GM12878 (cell line): ENCODE measurements at places on chromosomes 2 and 18.

DNA sequence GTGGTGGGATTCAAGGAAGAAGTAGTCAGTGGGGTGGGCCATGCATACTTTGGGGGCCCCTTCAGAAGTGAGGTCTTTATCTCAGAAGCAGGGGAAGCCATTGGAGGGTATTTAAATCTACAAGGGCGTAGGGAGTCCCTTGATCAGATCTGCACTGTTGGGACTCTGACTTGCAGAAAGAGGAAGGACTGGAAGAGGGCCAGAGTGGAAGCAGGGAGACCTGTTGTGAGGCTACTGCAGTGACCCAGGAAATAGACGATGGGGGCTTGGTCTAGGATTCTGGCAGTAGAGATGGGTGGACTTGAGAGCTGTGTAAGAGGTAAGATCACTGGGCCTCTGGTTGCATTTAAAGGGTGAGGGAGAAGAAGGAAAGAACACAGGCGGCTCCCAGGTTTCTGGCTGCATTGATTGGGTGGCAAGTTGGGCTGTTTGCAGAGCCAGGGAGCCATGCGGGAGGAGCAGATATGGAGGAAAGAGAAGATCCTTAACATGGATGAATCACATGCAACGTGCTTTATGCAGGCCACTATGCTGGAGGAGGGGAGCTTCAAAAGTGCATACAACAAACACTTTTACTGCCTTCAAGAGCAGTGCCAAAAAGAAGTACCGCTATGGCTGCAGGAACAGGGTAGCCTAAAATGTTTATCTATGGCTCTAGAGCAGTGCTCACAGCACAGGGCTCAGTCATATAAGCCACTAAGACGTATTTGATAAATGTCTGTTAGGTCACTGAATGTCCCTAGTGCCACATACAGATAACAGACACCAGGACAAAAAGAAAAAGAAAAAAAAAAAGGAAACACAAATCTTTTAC lies 2.3 kb downstream of the SFXN5 start:
- no peak for DNase-seq

DNA sequence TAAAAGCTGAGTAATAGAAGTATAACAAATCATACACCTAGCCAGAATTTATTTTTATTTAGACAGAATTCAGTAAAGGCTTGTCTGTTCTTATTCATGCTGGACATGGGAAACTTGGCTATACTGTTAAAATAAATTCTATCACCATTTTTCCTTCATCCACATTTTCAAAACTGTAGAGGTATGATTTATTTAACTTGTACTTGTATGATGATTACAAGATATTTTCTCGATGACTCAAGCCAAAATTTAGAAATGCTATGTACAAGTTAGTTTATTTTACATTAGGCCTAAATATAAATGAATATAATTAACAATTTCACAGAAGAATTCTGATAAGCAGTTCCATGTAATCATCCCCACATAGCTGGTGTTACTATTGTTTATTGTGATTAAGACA lies 194.8 kb upstream of the DOK6 start:
- DNase-seq, result no peak

DNA sequence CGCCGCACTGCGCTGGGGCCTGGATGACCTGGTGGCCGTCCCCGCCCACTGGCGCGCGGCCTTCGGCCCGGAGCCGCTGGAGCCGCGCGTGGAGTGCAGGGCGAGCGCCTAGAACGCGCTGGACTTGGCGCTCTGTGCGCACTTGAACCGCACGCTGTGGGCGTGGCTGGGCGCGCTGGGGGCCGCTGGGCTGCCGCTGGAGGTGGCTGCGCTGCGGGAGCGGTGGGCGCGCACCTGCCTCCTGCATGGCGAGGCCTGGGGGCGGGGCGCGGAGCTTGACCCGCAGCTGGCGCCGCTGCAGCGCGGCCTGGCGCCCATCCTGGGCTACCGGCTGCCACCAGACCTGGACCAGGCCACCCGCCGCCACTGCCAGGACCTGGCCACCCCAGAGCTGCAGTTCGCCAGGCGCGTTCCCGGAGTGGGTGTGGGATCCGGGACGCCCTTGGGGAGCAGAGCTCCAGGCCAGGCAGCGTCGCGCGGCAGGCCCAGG lies 9.9 kb downstream of the AQP12B start:
- DNase-seq, result no peak

DNA sequence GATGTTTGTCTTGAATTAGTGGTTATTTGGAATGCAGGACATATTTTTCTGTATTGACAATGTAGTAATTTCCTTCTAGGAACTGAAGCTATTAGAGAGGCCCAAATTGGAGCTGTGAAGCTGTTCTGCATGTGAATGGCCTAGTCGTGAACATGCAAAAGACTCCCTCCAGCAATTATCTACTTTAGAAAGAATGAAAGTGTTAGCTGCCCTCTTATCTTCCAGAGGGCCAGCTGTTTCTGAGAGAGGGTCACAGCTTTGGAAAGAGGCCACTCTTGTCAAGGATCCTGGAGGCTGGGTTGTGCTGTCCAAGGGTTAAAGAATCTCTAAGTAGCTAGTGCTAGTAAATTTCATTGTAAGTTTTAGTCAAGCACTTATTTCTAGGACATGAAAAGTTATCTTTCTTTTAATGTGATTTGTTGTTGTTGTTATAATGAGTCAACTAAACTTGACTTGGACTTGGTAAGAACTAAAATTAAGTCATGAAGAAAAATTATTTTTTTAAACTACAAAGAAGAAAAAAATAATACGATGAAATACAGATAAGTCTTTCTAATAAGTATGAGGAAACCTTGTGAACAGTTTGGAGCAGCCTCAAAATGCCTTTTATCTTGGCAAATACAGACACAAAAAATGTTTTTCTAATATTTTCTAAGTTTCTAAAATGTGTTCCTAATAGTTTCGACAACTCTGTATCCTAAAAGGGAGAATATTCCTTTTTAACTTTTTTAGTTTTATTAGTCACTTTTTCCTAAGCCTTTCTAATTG lies 36.8 kb downstream of the DPP4 start:
- DNase-seq, result no peak

DNA sequence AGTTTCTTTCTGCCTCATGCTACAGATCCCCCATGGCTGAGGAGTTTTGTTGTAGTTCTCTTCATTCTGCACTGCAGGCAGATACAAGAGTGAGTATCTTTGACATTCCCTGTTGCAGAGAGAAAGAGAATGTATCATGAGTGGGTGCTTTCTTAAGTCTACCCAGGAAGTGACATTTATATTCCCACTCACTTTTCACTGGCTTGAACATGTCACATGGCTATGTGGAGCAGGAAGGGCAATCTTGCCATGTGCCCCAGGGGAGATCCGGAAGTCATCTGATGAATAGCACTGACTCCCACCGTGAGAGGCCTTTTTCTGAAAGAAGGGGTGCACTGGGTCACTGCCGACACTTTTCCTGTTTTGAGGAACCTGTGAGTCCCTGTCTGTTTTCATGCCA lies 66.4 kb upstream of the BOD1L2 start:
- DNase-seq, result no peak

GRCh38 chr2:208072250-208072892 lies 47.0 kb upstream of the PLEKHM3 start:
- peak; percentile 19 for DNase-seq

DNA sequence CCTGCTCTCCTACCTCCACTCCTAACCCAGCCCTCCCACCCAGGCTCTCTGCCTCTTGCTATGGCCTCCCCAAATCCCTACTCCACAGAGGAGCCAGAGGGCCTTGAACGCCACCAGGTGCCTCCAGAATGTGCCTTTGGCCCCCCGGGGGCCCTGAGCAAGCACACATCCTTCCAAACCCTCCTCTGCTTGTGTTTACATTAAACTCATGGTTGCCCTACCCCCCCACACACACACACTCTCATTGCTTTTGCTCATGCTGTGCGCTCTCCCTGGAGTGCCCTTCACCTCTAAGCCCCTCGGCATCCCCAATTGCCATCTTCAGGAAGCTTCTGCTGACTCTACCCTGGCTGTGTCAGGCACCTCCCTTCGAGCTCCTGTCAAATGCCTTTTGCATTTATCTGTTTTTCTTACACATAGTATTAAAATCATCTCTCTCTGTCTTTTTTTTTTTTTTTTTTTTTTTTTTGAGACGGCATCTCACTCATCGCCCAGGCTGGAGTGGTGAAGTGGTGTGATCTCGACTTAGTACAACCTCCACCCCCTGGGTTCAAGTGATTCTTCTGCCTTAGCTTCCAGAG lies 16.3 kb upstream of the TET3 start:
- DNase-seq, result no peak

DNA sequence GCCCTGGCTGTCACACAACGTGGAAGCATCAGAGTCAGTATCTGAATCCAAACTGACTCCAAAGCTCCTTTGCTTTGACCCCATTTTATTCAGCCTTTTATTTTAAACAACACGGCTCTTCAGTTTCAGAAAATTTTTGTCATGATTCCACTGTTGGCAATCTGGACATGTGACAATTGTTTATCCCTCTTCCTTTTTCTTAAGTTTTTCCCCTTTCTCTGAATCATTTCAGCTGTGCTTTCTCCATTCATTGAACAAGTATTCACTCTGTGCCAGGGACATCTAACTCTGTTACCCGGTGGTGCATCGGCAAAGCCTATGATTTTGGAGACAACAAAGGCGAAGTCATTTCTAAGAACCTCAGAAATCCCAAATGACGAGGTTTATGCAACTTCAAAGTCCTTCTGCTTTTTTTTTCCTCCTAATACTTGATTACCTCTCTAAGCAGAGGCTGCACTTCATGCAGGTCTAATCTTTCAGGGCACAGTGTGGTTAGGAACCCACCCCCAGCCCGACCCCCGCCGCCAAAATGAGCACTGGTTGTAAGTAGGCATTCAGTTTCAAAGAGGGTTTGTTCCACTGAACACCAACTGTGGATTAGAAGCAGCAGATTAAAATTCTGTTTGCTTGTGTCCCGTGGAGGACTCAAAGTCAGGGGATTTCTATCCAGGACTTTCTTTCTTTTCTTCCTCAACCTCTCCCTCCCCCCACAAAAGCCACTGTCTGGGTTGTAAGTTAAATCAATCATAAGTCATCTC lies 18.6 kb downstream of the ST6GAL2 start:
- DNase-seq, result no peak

GRCh38 chr2:190794377-190794776 lies 86.2 kb upstream of the GLS start:
- DNase-seq, result no peak

- no peak for DNase-seq
Measured at GRCh38 chr2:223005496-223005895, 46.5 kb upstream of the KCNE4 start.
